NCI-H187 treated with DMSO at 0.1 percent for 48 hours (cell line): ENCODE measurements at places on chromosomes 3 and 15.

DNA sequence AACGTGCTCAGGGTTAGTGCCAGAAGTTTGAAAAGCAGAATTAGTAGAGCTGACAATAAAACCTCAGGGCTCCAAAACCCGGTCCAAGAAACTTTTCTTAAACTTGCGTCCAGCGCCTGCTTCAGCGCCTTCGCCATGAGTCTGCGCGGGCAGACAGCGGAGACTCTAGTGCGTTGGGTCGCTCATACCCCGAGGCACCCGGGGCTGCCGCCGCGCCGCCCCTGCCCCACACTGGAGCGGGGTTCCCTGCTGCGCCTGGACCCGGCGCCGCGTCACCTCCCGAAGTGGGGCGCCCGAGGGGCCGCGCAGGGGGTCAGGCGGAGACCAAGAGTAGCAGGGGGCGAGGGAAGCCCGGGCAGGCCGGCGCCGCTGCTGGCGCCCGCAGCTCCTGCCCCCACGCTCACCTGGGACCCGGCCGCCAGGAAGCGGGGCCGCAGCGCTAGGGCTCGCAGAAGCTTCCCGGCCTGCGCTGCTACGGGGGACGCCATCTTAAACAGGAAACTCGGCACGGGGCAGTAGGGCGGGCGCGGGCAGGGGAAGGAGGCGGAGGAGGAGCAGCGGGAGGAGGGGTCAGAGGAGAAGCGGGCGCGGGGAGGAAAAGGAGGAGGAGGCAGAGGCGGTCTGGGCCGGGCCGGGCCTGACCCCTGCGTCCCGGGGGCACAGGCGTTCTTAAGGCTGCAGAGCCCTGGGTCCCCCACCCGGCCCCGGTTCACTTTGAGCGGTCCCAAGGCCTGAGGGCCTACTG, at the start of gene SUCLG2:
Gene SUCLG2, minus strand, starts transcription at position 514 of the 745 bp plus-strand sequence. Its CDS starts 26 bp downstream, at position 488.
- no peak for DNase-seq

- no peak for DNase-seq
Measured at GRCh38 chr3:56787258-56787775, 14.4 kb downstream of the ARHGEF3 start.

GRCh38 chr3:106140431-106140830, 271.6 kb upstream of the CBLB start:
- DNase-seq: no peak

GRCh38 chr3:5181469-5182141, 5.9 kb upstream of the EDEM1 start:
- no peak for DNase-seq

GRCh38 chr15:52137432-52138357, 25.1 kb upstream of the BCL2L10 start:
- no peak for DNase-seq

DNA sequence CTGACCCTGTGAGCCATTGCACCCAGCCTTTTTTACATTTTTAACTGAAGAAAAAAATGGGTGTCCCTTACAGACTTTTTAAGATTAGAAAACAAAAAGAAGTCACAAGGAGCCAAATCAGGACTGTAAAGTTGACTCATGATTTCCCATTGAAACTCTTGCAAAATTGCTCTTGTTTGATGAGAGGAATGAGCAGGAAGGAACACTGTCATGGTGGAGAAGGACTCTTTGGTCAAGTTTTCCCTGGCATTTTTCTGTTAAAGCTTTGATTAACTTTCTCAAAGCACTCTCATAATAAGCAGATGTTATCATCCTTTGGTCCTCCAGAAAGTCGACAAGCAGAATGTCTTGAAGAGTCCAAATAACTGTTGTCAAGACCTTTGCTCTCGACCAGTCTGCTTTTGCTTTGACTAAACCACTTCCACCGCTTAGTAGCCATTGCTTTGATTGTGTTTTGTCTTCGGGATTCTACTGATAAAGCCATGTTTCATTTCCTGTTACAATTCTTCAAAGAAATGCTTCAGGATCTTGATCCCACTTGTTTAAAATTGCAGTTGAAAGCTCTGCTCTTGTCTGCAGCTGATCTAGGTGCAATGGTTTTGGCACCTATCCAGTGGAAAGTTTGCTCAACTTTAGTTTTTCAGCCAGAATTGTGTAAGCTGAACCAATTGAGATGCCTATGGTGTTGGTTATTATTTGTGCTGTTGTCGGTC, 369.4 kb downstream of the MAGI1 start:
- no peak for DNase-seq

DNA sequence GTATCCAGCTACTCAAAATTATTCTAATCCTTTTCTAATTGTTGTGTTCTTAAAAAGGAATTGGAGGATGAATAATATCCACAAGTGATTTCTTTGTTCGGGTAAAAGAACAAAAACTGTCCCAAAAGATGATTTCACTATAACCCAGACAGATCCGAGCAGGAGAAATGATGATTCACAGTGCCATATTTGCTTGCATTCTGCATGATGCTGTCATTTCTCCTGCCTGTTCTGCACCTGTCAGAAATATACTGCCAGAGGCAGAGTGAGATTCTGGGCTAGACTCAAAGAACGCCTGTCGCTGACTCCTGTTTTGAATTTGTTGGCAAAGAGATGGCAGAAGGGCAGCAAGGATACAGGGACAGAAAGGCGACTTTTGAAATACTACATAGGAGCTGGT, 34.7 kb upstream of the SLC24A5 start:
- DNase-seq: no peak

DNA sequence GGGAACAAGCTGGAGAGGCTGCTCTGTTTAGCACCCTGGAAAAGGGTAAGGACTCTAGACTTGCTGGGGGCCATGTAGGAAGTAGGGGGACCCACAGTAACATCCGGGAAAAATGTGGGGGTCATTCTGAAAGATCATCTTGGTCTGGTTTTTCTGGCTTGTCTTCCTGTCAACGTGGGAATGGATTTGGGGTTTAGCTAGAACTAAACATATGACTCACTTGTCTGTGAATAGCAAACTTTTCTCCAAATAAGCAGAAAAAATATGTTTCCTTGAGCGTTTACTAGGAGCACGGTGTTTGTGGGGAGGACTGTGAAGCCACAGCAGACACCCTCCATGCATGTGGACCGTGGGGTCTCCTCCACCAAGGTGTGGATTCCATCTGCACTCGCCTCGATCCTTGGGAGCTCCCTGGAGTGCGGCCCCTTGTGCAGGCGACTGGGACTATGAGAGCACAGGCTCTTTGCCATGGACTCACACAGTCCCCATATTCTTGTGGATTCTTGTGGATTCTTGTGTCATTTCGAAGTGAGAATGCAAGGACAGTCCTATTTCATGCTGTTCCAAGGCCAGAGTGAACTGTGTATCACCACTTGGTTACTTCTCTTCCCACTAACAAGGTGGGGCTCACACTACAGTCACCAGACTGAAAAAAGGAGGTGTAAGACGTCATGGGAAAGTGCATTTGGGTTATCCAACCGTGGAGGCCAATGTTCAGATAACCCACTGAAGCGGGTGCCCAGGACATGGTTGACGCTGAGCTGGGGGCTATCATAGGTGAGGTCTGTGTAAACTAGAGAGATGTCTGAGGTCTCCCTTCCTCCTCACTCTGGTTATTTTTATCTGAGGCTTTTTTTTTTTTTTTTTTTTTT, 25.5 kb downstream of the PGPEP1L start:
- DNase-seq: no peak

DNA sequence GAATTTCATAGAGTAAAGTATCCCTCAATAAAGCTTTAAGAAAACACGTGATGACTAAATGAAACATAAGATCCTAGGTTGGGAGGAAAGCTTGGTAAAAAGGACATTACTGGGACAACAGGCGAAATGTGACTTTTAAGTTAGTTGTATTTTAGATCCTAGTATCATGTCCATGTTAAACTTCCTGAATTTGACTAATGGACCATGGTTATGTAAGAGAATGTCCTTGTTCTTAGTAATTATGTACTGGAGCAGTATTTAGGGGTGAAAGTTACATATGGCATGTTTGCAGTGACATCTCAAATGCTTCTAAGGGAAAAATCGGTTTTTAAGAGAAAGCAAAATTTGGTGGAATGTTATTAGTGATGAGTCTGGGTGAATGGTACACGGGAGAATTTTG, 69.6 kb downstream of the IQSEC1 start:
- DNase-seq: no peak
